ENCODE measurements at places on chromosomes 2 and 18. TPM values are rescaled to one million over a fixed set of nuclear protein-coding genes. Genes with fewer than 3 reads are reported as not detected.

DNA sequence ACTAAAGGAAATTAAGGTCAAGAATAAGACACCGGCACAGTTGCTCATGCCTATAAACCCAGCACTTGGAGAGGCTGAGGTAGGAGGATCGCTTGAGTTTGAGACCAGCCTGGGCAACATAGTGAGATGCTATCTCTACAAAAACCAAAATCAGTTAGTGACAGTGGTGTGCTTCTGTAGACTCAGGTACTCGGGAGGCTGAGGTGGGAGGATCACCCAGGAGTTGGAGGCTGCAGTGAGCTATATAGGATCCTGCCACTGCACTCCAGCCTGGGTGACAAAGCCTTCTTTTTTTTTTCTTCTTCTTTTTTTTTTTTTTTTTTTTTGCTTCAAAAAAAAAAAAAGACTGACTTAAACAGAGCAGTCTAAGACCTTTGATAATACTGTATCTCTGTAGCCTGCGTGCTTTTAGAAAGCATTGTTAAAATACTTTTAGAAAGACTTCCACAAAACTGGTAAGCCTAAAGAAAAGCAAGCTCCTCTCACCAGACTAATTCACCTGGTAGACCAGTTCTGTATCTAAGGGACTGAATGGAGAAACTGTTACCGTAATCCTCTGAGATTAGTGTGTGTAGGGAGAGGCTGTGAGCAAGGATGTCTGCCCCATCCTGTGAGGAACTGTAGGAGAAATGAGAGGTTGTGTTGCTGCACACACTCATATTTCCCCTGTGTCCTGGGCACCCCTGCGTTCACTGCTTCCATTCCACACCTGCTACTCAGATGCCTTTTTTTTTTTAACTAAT, 10.8 kb downstream of the RAB12 start:
- H3K36me3 ChIP-seq = no peaks in the 10 kb centered on the region
- H3K27me3 ChIP-seq = no peaks in the 10 kb centered on the region
- no peak overlapping the region for H3K4me3 ChIP-seq

- no peak overlapping the region for H3K4me3 ChIP-seq
- H3K36me3 ChIP-seq = no peaks in the 10 kb centered on the region
- H3K4me1 ChIP-seq = no peaks in the 10 kb centered on the region
- H3K27me3 ChIP-seq = no peaks in the 10 kb centered on the region
- H3K27ac ChIP-seq = no peak overlapping the region
These were observed 225.1 kb downstream of the ZBTB7C start for GRCh38 chr18:48184118-48184517.

GRCh38 chr2:127577503-127577902, 42.0 kb downstream of the MYO7B start:
- H3K4me1 ChIP-seq = peaks cover 11% of the 10 kb centered on the region
- peak; percentile 3 for DNase-seq
- H3K27ac ChIP-seq = no peak overlapping the region
- no peaks in the 10 kb centered on the region for H3K27me3 ChIP-seq
- H3K4me3 ChIP-seq = no peak overlapping the region

GRCh38 chr2:161576421-161576820, 47.8 kb upstream of the SLC4A10 start:
- H3K27ac ChIP-seq = no peak overlapping the region
- H3K4me1 ChIP-seq = no peaks in the 10 kb centered on the region
- H3K4me3 ChIP-seq = no peak overlapping the region
- no peaks in the 10 kb centered on the region for H3K36me3 ChIP-seq

GRCh38 chr2:150557020-150557600, 69.6 kb upstream of the RND3 start:
- H3K4me1 ChIP-seq = no peaks in the 10 kb centered on the region
- no peaks in the 10 kb centered on the region for H3K36me3 ChIP-seq
- H3K27ac ChIP-seq = no peak overlapping the region
- no peak for DNase-seq
- no peak overlapping the region for H3K4me3 ChIP-seq
- no peaks in the 10 kb centered on the region for H3K27me3 ChIP-seq

- no peaks in the 10 kb centered on the region for H3K36me3 ChIP-seq
- H3K4me3 ChIP-seq = no peak overlapping the region
- no peak overlapping the region for H3K27ac ChIP-seq
- H3K4me1 ChIP-seq = no peaks in the 10 kb centered on the region
- DNase-seq = no peak
These were observed 63.8 kb downstream of the PDE11A start for GRCh38 chr2:178008636-178009289.

DNA sequence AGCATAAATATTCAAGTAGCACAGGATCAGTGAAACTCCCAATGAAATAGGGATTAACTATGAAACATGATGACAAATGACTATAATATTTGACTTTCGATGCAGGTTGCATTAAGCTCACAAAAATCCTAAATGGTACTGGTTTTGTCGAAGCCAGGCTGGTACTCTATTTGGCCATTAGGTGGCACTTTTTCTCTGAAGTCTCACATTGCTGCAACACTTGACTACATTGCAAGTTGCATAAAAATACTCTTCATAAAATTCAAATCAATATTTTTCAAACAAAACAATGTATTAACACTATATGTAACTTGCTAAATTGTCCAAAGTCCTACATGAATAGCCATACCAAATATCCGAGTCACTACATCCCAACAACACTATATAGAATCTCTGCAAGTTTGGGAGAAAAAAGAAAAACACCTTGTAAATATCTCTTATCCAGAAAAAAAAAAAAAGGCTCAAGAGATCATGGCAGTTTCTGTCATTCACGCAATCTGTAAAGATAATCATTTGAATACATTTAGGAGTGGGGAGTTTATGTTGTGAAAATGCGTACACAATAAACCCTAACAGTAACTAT, 9.5 kb downstream of the RTTN start:
- peak; percentile 63 for DNase-seq
- H3K27me3 ChIP-seq = no peaks in the 10 kb centered on the region
- no peaks in the 10 kb centered on the region for H3K36me3 ChIP-seq
- no peaks in the 10 kb centered on the region for H3K4me1 ChIP-seq
- H3K27ac ChIP-seq = no peak overlapping the region

DNA sequence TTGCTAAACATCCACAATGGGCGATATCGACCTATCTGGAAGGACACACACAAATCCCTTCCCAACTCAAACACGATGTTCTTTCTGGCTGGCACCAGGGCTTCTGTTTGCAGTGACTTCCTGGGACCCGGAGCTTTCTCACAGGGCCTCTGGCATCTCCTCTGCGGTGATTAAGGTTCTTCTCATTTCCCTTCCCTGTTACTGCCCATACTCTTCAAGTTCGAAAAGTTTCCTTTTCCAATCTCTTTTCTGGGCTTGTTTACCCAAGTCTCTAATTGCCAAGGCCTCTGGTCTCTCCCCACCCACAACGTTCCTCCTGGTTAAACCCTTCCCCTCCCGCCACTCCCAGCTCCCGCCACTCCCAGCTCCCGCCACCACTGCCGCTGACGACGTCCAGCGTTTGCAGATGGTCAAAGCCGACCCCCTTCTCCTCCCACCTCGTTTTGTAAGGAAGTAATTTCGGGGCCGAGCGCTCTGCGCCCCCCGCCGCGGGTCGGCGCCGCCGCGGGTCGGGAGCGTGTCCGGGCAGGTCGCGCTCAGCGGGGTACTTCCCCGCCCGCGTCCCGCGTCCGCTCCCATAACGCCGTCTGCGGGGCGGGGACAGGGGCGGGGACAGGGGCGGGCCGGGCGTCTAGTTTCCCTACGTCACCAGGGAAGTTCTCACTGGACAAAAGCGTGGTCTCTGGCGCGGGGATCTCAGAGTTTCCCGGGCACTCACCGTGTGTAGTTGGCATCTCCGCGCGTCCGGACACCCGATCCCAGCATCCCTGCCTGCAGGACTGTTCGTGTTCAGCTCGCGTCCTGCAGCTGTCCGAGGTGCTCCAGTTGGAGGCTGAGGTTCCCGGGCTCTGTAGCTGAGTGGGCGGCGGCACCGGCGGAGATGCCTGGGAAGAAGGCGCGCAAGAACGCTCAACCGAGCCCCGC, at the start of gene PMAIP1:
PMAIP1 (plus strand) TSS at position 699 of the 924 bp plus-strand sequence; CDS start at position 881, 182 bp downstream.
- H3K4me1 ChIP-seq = no peaks in the 10 kb centered on the region
- peak within 1 kb of the TSS; percentile 85 for H3K4me3 ChIP-seq
- peak within 1 kb of the TSS; percentile 91 for H3K27ac ChIP-seq
- H3K27me3 ChIP-seq = no peaks in the 10 kb centered on the region
- DNase-seq = peak; percentile 94
- no peaks in the 10 kb centered on the region for H3K36me3 ChIP-seq

- DNase-seq = no peak
- no peaks in the 10 kb centered on the region for H3K4me1 ChIP-seq
- no peak overlapping the region for H3K4me3 ChIP-seq
These were observed 508.4 kb downstream of the PLCL1 start for GRCh38 chr2:198312596-198313483.

DNA sequence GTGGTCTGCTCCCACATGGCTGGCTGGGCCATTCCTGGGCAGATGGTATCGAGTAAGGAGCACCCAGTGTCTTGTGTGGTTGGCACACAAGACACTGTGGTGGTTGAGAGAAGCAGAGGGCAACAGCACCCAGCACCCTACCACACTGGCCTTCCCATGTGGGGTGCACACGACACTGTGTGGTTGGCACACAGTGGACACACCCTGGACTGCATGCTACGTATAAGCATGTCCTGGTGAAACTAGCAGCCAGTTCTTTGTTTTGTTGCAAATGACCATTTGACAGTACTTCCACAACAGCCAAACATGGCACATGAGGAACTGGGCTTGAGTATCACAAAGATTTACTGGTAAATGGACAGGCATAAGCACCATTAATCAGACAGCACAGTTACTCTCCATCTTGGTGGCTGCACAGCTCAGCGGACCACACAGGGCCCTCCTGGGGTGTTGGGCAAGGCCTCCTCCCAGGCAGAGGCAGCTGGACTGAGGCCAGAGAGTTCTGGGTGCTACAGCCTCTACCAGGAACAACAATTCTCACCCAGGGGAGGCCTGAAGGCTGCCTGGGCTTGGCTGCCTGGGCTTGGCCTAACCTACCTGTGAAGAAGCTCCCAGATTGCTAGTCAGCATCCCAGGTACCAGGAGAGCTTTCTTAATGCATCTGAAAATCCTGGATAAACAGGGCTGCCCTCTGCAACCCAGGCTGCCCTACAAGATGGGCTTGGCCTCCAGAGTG, 59.3 kb upstream of the ALPP start:
- no peaks in the 10 kb centered on the region for H3K4me1 ChIP-seq
- H3K36me3 ChIP-seq = no peaks in the 10 kb centered on the region
- peak; percentile 31 for DNase-seq
- H3K4me3 ChIP-seq = no peak overlapping the region
- no peak overlapping the region for H3K27ac ChIP-seq

Gene DES
- 139 TPM for total RNA-seq

Gene NEU4
- total RNA-seq = 35.5 TPM

Gene FN1
- total RNA-seq = 70.1 TPM

Gene CABYR
- total RNA-seq = not detected

Gene TMEM198
- total RNA-seq = 10.2 TPM

Gene SERPINB4
- total RNA-seq = not detected

Gene DTNA
- 9.7 TPM for total RNA-seq

Gene OXER1
- total RNA-seq = 8.3 TPM

Gene SMYD1
- not detected for total RNA-seq

Gene MRO
- total RNA-seq = 6.7 TPM

Gene TMEM163
- not detected for total RNA-seq

Gene MYO7B
- 806 TPM for total RNA-seq

Gene MFF
- total RNA-seq = 64.8 TPM

Gene CLEC4F
- total RNA-seq = not detected

Gene FSHR
- not detected for total RNA-seq

Gene ARMC9
- total RNA-seq = 11.0 TPM
